ENCODE measurements at places on chromosomes 1 and 21.

DNA sequence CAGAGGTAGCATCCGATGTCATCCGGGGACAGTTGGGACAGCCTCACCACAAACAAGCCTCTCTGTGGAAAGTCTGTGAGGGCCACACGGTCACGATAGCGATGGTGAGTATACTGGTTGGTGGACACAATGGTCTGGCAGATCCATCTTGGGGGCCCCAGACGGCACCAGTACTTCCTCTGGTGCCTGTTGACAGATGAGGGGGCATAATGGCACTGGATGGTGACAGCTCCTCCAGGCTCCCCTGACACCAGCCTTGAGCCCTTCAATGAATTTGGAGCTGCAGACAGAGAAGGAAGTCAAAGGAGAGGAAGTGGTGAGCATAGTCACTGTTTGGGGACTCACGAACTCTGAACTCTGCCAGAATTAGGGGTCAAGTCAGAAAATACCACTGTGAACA lies 8.0 kb downstream of the FCAMR start:
- DNase-seq = no peak

DNA sequence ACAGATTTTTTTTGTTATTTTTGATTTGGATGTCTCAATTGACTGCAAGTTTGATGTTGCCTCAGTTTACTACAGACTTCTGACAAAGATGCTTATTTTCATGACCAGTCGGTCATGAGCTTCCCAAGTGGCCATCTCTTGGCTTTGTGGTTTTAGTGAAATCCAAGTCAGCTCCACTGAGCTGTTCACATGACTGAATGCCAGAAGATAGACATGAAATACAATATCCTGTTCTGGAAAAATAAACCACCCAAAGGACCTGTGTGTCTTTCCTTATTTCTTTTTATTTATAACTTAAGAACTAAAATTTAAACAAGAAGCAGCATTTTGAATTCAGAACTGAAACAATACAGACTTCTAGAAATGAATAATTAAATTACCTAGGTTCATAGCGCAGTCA lies 89.3 kb downstream of the HMCN1 start:
- DNase-seq = no peak

- peak; percentile 18 for DNase-seq
Measured at GRCh38 chr1:9825093-9826074, 1.6 kb upstream of the CLSTN1 start.

- DNase-seq = no peak
Measured at GRCh38 chr1:64881281-64881680, 85.1 kb downstream of the JAK1 start.

- no peak for DNase-seq
Measured at GRCh38 chr1:183210681-183211080, 24.6 kb downstream of the LAMC2 start.

GRCh38 chr1:17909634-17910033 lies 154.5 kb downstream of the ACTL8 start:
- no peak for DNase-seq

GRCh38 chr1:200831091-200831490 lies 41.7 kb upstream of the GPR25 start:
- DNase-seq = no peak

GRCh38 chr1:9073143-9073542 lies 3.7 kb upstream of the SLC2A5 start:
- DNase-seq = no peak

- DNase-seq = no peak
Measured at GRCh38 chr1:224929335-224930237, at the start of gene DNAH14. Gene DNAH14, plus strand, starts transcription at chr1:224929675. Its CDS starts 23,028 bp downstream, at chr1:224952703.

DNA sequence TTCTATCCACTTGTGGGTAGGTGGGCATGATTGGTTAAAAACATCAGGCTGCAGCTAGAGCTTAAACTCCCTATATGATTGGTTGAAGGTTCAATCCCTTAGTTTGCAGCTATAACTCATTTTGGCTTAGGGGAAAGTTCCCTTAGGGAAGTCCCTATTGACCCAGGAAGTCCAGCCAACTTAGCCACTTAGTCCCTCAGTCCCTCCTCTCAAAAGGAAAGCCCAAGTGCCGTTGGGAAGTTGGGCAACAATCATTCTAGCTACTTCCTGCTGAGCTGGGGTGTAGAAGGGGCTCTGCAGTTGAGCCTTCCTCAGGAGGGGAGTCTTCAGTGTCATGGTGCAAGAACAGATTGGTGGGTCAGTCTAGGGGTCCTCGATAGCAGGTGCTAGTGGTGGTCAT lies 12.2 kb downstream of the MSTO1 start:
- no peak for DNase-seq

GRCh38 chr1:22246755-22247480 lies 104.0 kb upstream of the WNT4 start:
- DNase-seq = no peak

DNA sequence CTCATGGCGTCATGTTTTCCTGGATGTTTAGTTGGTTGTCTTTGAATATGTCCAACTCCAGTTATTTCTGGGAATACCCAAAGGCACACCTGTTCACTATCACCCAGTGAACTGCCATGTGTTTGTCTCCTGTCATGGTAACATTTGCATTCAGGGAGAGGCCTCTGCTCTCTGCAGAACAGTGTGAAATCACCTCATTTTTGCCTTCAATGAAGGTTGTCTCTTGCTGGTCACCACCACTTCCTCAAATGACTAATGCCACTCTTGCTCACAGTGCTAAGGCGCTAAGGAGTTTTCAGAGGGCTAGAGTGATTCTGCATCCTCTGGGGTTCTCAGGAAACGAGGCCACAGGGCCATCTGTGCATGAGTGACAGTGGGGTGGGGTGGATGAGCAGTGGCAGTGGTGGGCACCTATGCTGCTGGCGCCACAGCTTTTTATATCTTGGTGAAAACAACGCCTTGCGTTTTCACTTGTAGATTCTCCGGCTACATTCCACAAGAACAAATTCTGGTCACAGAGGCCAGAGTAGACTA lies 60.0 kb upstream of the ATP5PO start:
- peak; percentile 87 for DNase-seq

- DNase-seq = no peak
Measured at GRCh38 chr1:24896176-24896575, 33.9 kb downstream of the RUNX3 start.

GRCh38 chr21:33296156-33296555 lies 28.6 kb upstream of the IFNAR1 start:
- DNase-seq = no peak

- no peak for DNase-seq
Measured at GRCh38 chr1:185008838-185009237, 34.5 kb upstream of the NIBAN1 start.

DNA sequence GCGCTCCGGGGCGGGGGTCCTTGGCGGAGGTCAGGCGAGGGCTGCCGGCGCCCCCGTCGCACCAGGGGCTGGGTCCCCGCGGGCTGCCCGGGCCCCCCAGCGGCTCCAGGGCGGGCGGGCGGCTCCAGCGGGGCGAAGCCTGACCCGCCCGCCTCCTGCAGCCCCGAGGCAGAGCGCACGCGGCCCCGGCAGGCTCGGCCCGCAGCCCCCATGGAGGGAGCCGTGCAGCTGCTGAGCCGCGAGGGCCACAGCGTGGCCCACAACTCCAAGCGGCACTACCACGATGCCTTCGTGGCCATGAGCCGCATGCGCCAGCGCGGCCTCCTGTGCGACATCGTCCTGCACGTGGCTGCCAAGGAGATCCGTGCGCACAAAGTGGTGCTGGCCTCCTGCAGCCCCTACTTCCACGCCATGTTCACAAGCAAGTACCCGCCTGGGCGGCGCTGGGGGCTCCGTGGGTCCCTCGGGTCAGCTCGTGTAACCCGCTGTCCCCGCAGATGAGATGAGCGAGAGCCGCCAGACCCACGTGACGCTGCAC lies 817 bp downstream of the KLHL17 start:
- no peak for DNase-seq

DNA sequence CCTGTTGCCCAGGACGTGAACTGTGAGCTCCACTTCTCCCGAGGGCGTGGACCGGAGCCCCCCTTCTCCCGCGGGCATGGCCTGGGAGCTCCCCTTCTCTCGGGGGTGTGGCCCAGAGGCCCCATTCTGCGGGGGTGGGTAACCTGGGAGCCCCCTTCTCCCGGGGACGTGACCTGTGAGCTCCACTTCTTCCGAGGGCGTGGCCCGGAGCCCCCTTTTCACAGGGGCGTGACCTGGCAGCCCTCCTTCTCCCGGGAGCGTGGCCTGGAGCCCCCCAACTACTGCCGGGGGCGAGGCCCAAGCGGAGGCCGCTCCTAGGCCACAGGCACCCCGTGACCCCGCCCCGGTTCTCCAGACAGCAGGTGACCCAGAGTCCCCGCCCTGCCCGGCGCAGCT lies 320 bp downstream of the C1orf174 start:
- peak; percentile 77 for DNase-seq

DNA sequence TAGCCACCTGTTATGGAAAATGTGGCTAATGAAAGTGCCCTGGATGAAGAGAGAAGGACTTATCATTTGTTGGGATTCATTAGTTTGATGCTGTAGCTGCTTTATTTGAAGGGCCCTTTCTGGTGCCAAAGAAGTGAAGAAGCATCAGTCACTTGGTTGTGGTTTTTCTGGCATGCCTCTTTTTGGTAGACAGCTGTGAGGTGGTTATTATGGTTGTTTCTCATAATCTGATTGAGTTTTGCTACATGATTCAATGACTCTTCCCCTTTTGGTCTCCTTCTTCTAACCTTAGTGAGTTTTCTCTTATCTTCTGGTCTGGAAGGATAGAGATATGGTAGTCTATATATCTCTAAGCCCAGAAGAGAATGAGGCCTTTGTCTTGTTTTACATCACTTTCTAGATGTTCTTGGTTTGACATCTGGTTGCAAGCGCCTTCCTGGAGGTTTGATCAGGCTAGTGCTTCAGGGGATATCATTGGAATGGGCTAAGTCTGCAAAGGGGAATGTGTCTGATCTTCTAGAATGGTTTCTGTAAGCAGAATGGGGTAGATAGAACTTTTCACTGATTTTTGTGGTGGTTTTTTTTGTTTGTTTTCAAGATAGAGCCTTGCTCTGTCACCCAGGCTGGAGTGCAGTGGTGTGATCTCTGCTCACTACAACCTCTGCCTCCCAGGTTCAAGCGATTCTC lies 26.0 kb downstream of the ARID1A start:
- no peak for DNase-seq

DNA sequence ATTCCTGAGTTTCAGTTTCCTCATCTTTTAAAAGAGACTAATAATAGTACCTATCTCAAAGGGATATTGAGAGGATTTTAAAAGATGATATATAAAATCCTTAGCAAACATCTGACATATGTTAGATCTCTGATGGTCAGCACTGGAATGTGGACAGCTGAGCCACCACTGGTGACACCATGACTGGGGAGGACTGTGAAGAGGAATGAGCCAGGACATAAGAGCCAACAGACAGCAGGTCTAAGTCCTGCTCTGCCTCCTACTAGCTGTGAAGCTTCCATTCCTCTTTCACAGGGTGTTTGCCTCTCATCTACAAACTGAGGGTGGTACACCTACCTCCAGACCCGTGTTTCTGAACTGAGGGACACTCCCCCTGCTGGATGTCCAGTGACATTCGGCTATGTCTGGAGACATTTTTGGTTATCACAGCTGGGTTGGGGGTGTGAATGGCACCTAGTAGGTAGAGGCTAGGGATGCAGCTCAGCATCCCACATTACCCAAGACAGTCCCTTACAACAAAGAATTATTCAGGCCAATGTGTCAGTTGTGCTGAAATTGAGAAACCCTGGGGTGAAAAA lies 109.1 kb upstream of the OLIG2 start:
- DNase-seq = no peak

GRCh38 chr1:8061210-8061609 lies 35.1 kb upstream of the ERRFI1 start:
- no peak for DNase-seq

- no peak for DNase-seq
Measured at GRCh38 chr1:11285883-11286734, 13.1 kb downstream of the UBIAD1 start.

DNA sequence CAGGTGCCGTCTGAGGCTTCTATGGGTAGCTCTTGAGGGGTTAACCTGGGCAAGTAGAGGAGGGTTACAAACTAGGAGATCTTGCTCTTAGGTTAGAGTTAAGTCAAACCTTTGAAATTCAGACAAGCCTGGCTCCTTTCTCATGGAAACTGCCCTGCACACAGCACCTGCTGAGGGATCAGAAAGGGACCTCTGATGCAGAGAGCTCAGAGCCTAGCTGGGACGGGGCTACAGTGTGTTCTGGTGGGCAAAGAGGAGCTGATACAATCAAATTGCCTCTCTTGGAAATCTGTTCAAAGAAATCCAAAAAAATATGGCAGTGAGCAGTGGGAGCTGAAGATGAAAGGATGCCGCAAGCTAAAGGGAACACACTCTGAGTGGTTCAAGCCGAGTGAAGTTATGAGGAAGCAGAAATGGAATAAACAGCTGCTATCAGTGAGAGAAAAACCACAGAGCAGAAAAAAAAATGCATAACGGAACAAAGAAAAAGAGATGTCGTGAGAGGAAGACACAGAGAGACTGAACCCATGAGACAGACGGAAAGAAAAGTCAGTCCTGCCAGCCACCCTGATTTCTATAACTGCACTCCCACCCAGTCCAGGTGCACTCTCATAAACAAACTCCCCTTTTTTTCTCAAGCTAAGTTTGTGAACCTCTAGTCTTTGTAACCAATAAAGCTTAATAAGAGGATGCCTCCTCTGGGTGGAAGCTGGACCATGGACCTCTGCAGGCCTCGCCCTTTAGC lies 26.6 kb downstream of the PAFAH2 start:
- no peak for DNase-seq

- DNase-seq = no peak
Measured at GRCh38 chr1:46343351-46343695, 2.7 kb downstream of the NSUN4 start.

- DNase-seq = peak; percentile 50
Measured at GRCh38 chr21:42003051-42003461, 7.1 kb downstream of the ZBTB21 start.

GRCh38 chr1:61215119-61215518 lies 132.8 kb downstream of the NFIA start:
- no peak for DNase-seq

- no peak for DNase-seq
Measured at GRCh38 chr1:59502009-59502691, 205.3 kb downstream of the FGGY start.

- DNase-seq = no peak
Measured at GRCh38 chr21:45799765-45800338, 156.3 kb downstream of the PCBP3 start.

GRCh38 chr1:245332085-245332484 lies 177.3 kb downstream of the KIF26B start:
- DNase-seq = no peak

GRCh38 chr1:109112056-109112651 lies 1.8 kb upstream of the ELAPOR1 start:
- no peak for DNase-seq

GRCh38 chr1:103110701-103111100 lies 2.4 kb upstream of the COL11A1 start:
- DNase-seq = no peak

DNA sequence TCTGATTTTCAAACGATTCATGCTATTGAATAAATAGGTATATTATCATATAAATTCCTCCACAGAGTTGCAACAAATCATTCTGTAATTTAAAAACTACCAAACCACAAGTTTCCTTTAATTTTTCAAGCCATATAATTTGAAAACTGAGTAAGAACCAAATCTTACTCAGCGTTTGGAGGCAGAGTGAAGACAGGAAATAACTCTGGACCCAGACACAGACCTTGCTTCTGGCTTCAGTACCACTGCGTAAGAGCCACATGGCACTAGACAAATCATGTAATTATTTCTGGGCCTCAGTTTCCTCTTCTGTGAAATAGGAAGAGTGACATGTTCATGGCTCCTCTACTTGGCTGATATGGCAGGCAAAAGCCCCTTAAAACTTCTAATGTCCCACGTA lies 82.4 kb downstream of the SMYD2 start:
- DNase-seq = no peak

All from stimulated activated effector memory CD8-positive, alpha-beta T cell treated with anti-CD3 and anti-CD28 coated beads, Interleukin-12 subunit alpha, Interleukin-12 subunit beta, amount 100 ng/mL, for 72 hours (primary cell).